ENCODE measurements at places on chromosomes 3 and 15.

GRCh38 chr15:62894322-62895085 is 148.0 kb upstream of the TPM1 start:
- DNase-seq: no peak

DNA sequence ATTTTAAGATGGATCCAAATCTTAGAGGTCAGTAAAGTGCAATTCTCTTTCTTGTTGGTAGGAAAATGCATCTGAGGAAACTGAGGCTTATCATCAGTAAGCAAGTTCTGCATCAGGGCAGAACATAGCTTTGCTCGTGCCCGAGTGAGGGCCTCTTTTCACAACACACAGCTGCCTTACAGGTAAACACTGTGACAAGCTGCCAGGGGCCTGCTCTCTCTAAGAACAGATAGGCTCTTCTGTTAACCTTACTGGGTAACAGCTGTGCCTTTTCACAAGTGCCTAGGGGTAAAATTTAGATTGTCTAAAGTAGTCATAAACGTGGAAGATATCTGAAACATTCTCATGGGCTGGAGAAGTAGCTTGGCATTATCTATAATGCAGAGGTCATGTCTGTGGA is 118.1 kb downstream of the C3orf38 start:
- no peak for DNase-seq

GRCh38 chr15:81284256-81285031 is 39.5 kb downstream of the STARD5 start:
- no peak for DNase-seq

GRCh38 chr3:135487261-135487660 is 478.3 kb upstream of the PPP2R3A start:
- no peak for DNase-seq

GRCh38 chr15:79916502-79917132 is 19.8 kb upstream of the MTHFS start:
- no peak for DNase-seq

GRCh38 chr3:13419505-13420044 is 547 bp downstream of the NUP210 start:
- DNase-seq: peak; percentile 66

- peak; percentile 10 for DNase-seq
Measured at GRCh38 chr3:46466273-46466672, 1.6 kb upstream of the LTF start.

GRCh38 chr3:114846779-114847178 is 300.3 kb downstream of the ZBTB20 start:
- no peak for DNase-seq

GRCh38 chr3:59810606-59811005 is 760.8 kb upstream of the CFAP20DC start:
- DNase-seq: no peak

DNA sequence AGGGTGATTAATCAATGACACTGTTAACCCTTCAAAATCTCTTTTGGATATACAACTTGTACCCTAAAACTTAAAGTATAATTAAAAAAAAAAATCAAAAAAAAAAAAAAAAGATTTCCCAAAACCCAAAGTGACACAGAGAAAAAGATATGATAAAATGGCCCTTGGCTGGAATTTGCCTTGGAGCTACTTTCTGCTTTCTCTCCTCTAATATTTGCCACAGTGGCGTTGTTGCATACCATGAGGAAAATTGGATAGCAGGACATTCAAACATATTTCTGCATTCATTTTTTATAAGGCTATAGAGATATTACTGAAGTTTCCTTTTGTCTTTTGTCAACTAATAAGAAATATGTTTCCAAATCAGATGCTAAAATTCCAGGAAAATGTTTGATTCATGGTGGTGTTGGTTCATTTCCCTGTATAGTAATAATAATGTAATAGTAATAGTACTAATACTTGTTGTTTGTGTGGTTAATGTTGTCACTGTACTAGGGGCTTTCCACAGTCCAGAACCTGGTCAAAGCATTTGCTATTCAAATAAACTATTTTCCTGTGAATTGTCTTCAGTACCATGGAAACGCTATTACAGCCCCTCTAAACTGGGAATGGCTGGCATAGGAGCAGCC is 441.3 kb upstream of the THBS1 start:
- DNase-seq: no peak

DNA sequence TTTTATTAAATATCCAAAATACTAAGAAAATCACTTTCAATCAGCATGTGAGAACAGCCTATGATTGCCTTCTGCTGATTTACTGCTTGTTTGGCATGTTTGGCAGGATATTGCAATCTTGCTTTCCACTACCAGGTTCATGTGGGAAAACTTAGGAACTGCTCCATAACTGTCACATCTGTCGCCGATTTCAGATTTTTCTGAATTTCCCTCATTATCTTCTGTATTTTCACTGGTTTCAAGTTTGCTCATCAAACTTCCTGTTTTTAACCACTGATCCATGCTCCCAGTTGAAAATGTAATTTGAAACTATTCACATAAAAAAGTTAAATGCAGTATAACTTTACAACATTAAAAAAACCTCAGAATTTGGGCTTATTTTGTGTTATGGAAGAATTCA is 93.0 kb downstream of the NFKBIZ start:
- DNase-seq: no peak

GRCh38 chr3:73549051-73549600 is 75.6 kb downstream of the PDZRN3 start:
- no peak for DNase-seq

DNA sequence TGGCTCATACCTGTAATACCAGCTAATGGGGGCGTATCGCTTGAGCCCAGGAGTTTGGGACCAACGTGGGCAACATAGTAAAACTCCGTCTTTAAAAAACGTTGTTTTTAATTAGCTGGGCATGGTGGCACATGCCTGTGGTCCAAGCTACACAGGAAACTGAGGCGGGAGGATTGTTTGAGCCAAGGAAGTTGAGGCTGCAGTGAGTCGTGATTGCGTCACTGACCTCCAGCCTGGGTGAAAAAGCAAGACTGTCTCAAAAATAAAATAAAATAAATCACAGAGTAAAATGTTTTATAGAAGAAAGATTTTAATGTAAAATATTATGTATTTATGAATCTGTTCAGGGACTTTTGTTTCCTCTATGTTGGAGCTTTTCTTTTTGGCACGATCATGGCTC is 15.3 kb upstream of the STRIT1 start:
- no peak for DNase-seq

DNA sequence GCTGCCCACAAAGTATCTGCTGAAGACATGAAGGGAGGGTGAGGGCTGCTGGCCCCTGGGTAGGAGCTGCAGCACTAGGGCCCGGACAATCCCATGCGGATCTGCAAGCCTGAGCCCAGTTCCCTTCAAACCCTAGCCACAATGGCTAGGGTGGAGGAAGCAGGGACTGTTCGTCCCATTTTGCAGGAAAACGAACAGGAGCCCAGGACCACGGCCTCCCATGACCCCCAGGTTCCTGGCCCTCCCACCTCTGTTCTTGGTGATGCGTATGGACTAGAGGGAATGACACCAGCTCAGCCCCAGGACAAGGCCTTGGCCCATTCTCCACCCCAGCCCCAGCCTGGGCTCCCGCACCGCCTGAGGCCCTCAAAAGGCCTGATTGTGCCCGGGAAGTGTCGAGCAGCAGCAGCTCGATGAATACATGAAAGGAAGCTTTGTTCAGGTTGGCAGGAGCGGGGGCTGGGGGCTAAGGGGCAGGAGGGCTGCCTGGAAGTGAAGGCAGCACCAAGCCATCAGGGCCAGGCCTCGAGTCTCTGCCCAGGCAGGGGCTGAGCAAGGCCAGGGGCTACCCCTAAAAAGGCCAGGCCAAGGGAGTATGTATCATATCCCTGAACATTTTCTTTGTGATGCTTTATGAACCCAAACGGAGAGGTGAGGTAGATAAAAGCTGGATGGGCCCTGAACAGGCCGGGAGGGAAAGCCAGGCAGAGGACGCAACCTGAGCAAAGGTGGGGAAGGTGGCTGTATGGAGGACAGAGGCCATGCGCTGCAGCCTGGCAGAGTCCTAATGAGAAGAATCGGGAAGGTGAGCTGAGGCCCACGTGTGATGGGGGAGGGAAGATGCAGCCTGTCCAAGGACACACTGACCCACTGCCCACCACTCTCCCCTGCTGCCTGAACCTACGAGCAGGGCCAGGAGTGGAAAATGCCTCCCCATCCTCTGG is 12.2 kb downstream of the SEMA7A start:
- DNase-seq: no peak

DNA sequence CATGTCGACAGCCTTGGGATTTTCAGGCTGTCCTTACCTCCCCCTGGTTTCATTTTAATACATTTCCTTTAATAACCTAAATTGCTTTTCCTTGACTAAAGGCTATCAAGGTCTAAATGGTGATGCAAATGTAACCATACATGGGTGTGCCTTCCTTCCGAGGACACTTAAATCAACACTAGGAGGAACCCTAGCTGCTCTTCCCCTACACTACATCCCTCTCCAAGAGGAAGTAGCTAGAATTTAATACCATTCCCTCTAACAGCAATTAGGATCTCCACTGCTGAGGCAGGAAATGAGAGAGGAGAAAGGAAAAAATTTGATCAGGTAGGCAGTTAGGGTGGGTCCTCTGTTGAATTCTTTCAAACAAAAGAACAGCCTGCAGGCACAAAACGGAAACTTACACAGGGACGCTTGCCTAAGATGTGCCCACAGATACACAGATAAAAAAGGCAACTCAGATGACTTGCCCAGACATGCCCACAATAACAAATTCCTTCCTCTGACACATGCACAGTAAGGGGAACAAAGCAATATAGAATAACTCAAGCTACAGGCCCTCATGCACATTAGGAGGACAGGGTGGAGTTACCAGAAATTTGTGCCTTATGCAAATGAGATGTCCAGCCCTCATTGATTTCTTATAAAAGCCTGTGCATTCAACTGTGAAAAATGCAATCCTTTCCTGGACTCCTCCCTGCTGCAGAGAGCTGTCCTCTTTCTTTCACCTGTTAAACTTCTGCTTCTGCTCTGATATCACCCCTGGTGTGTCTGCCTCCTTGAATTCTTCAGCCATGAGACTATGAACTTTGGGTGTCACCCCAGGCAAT is 1024.4 kb upstream of the CADM2 start:
- DNase-seq: no peak

GRCh38 chr3:1439395-1439794 is 346.6 kb downstream of the CNTN6 start:
- no peak for DNase-seq

GRCh38 chr15:75364881-75365280 is 3.5 kb downstream of the MAN2C1 start:
- no peak for DNase-seq

- DNase-seq: no peak
Measured at GRCh38 chr3:14256561-14257342, 78.1 kb downstream of the LSM3 start.

- no peak for DNase-seq
Measured at GRCh38 chr3:83033133-83033532, 1271.7 kb upstream of the GBE1 start.

DNA sequence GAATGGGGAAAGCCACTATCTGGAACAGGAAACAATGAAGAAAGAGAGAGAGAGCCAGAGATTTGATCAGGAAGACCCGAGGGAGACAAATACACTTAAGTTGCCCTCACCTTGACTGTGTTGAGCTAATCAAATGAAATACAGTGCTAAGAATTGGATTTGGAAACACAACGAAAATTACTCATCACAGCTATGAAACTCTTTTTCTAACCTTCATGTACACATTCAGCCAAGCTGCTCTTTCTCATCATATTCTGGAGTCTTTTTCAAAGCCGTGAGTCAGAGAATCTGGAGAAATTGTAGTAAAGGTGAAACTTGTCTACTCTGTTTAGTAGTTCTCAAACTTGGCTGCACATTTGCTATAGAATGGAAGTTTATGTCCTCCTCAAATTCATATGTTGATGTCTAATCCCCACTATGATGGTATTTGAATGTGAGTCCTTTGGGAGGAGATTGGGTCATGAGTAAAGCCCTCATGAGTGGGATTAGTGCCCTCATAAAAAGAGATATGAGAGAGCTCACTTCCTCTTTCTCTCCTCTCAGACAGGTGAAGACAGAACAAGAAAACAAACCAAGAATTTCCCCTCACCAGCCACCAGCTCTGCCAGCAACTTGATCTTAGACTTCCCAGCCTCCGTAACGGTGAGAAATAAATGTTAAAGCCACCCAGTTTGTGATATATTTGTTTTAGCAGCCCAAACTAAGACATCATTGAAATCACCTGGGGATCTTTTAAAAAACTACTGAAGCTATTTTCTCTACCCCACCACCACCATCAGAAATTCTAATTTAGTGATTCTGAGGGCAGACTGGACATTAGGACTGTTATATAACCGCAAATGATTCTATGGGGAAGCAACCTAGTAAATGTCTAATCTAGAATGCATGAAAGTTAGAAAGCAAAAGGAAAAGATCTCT is 143.6 kb upstream of the GRM7 start:
- no peak for DNase-seq

DNA sequence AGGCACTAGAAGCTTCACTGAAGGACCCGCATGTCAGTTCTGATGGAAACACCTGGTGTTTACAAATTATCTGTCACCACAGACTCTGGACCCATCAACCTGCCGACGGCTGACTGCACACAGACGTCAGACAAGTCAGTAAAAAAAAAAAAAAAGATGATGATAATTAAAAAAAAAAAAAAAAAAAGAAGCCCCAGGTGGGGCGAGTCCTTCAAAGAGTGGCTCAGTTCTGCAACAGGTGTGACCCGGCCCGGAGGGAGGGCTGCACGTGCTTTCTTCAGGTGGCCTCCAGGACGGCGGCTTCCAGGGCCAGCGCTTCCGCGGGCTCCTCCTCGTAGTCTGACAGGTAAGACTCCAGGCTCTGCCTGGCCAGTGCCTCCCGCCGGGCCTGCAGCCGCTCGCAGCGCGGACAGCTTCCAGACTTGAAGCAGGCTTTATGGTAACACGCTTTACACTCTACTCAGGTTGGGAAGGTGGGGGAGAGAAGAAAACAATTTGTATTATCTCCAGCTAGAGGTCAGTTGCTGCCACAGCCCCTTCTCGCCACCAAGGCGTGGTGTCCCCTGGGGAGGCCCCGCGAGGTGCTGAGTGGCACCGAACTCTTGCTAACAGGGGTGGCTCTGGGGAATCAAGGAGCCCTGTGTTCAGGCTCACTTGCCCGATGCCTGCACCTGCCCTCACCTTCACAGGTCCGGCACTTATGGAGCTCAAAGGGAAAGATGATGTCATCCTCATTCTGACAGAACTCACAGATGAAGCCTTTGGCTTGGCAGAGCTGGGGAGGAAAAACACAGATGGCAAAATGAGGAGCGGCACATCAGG is 61.8 kb downstream of the RUBCN start:
- no peak for DNase-seq

- no peak for DNase-seq
Measured at GRCh38 chr15:69973102-69973714, 124.5 kb downstream of the TLE3 start.

DNA sequence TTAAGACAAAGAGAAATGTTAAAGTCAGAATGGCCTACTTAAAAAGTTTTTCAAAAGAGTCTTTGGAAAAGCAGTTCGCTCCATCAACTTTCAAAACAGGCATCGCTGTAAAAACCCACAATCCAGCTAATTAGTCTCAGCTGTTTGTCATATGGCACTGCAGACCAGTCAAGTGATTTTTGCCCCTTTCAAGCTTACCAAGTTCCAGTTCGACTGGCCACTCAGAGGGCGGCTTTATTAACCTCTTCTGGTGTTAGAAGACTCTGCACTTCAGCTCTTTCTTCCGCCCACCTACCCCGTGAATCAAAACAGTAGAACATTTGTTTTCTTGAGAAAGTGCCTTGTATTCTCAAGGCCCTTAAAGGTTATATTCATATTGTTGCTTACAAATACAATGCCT is 19.3 kb downstream of the RAB27A start:
- no peak for DNase-seq

Measured in mesothelial cell of epicardium (in vitro differentiated cells).